Bronchial smooth muscle cell (primary cell): ENCODE measurements at places on chromosomes 13 and 19. TPM values are rescaled to one million over a fixed set of nuclear protein-coding genes. Genes with fewer than 3 reads are reported as not detected.

Gene SPTBN4
- 11.4 and 11.7 TPM in 2 replicates for total RNA-seq

Gene C13orf42
- not detected in 2 replicates for total RNA-seq

Gene SH2D3A
- under 0.01 TPM in 1 of 2 replicates, not detected in the other for total RNA-seq

Gene ZNF534
- total RNA-seq = 0.17 TPM in 1 of 2 replicates, not detected in the other

Gene ERICH4
- not detected in 2 replicates for total RNA-seq
